Thoracic aorta (tissue), 2 donors: ENCODE measurements at places on chromosomes 3 and 15.

- no peak for DNase-seq
These were observed 59.0 kb upstream of the ACKR4 start for GRCh38 chr3:132538072-132538471.

DNA sequence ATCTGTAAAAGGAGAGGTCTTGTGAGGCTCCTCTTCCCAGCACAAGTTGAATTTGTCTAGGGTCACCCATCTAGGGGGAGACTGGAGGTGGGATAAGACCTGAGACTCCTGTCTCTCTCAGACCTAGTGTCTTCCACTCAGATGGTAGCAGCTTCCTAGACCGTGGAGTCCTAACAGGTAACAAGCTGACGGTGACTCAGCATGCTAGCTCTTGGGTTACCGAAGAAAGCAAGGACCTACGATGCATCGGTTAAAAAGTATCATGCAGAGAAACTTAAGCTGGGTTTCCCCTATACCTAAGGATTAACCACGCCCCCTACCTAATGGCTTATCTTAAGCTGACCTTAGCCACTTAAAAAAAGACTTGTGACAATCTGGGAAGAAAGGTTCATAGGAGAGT, 7.6 kb downstream of the LRRN1 start:
- no peak for DNase-seq

- DNase-seq, result no peak
These were observed 77.2 kb upstream of the TPRG1 start for GRCh38 chr3:189094539-189094938.

GRCh38 chr15:93708724-93709445, 522.5 kb upstream of the MCTP2 start:
- no peak for DNase-seq

DNA sequence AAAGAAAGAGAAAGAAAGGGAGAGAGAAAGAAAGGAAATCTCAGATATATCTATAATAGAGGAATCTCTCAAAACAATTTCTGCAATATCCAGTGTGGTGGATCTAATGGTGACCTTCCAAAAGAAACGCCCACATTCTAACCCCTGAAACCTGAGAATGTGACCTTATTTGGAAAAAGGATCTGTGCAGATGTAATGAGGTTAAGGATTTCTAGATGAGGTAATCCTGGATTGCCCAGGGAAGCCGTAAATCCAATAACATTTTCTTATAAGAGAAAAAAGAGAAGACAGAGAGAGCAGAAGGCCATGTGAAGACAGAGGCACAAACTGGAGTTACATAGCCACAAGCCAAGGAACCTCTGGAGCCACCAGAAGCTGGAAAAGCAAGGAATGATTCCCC, 307.6 kb downstream of the ZBTB20 start:
- DNase-seq, result no peak

GRCh38 chr3:139757448-139758030, 79.8 kb upstream of the NMNAT3 start:
- no peak for DNase-seq

- DNase-seq, result no peak
These were observed 28.7 kb upstream of the HCN4 start for GRCh38 chr15:73397461-73397860.

DNA sequence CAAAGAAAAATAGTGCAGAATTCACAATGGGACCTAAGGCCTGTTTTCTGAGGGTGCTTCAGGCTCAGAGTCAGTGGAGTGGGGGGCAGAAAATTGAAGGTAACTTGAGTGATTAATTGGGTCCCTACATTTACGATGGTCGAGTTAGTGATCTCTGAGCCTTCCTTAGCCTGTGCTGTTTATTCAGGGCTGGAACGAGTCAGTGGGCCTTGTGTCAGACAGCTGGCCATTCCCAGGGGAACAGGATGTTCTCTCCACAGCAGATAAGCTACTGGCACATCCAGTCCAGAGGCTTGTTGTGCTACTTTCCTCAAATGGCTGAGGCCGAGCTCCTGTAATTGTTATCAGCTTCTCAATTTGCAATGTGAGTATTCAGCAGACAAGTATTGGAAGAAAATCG, 29.2 kb upstream of the CNTN3 start:
- DNase-seq, result no peak

GRCh38 chr3:158718490-158719170, 13.6 kb downstream of the RARRES1 start:
- DNase-seq, result no peak

DNA sequence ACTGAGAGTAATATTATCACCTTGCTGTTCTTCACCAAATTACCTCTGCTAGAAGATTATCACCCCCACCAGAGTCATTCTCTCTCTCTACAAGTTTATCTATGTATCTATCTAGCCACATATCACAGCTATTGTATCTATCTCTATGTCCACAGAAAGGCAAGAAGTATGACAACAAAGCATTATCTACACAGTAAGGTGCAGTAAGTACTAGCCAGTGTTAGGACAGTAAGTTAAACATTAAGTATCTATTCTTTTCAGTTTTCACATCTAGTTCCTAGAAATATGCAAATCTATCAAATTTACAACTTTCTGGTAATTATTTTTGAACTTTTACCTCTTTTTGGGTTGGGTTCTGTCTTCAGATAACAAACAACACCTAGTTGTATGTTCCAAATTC, 26.5 kb upstream of the XXYLT1 start:
- no peak for DNase-seq

- no peak for DNase-seq
These were observed 140.6 kb upstream of the SLITRK3 start for GRCh38 chr3:165336786-165337185.

DNA sequence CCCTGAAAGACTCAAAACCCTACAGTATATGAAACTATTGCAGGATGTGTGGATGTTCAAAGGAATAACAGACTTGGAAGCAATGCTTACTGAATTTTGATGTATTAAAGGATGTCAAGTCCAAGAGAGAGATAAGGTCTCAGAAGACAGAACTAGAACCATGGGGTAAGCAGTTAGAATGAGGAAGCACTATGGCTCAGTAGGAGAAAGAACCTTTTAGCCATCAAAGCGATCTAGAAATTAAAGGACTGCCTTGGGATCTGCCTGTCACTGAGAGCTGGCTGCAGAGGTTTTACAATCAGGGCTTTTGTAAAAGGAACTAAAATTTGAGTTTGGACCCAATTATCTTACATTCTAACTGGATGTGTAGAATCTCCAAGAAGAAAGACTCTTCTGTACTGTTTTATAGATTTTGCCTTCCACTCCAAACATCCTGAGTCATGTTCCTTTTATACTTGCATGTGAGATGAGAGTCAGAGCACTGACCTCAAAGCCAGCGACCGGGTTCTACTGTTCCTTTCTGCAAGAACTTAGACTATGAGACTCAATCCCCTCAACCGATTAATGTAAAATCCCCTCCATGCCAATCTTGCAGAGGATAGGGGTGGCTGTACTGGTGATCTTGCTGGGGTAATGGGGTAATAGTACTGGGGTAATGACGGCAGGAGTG, 412.3 kb upstream of the TPRG1 start:
- no peak for DNase-seq

DNA sequence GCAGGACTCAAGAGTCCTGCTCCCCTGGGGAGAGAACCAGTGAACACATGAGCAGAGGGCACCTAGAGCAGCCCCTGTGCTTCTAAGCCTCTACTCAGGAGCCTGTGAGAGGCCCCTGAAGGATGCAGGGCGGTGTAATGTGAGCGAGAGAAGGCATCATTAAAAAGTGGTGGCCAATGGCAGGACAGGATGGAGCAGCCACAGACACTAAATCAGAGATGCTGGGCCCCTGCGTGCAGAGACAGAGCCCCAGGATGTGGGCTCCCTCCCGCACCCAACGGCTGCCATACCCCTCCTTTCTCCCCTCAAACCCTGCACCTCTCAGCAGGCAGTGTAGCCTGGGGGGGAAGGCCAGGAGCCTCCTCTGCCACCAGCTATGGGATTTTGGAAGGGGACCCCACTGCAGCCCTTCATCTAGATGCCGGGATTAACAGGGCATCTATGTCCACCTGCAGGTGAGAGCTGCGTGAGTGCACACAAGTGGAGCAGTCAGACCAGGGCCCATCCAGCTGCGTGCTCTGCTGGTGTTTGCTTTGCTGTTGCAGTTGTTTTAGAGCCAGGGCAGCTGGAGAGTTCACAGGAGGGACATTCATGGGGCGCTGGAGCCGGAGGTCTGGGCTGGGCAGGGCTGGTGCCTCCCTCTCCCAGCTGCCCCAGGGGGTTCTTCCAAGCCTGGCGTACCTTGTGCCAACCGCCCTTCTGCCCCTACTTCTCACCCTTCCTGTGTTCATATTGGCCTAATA, 5.1 kb upstream of the IQSEC1 start:
- no peak for DNase-seq

GRCh38 chr3:195914648-195915473, 6.5 kb upstream of the TNK2 start:
- peak; percentile 88 for DNase-seq

DNA sequence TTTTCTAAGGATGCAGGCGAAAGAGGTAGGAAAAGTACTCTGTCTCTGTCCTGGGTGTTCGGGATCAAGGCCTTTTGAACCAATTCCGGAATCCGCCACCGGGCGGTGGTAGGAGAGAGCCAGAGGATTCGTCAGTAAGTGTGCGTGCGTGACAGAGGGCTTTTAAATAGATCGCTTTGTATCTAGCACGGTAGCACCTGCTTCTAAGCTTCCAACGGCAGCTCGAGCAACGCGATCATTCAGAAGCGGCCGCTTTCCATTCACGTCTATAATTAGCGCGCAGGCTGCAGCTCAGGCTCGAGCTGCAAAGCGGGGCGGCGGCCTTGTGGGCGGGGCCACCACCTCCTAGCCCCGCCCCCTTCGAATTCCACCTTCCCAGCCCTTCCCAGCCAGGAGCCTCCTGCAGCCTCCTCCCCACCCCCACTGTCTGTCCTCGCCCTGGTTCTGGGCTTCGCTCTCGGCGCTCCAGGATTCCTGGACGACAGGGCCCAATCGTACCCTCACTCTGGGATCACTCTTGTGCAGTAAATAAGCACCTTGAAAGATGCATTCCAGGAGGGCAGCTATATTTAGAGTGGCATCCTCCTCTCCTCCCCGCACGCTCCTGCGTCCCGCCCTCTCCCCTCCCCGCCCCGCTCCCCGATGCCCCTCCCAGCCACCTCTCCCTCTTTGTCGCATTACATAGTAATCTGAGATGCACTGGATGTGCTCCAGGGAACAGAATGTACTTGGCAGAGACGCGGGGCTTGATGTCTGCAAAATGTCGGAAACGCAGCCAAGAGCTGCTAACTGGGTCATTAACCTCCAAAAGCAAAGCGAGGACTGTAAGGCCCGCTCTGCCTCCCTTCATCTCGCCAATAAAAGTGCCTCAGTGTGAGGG, 224.1 kb upstream of the TPRG1 start:
- peak; percentile 93 for DNase-seq

DNA sequence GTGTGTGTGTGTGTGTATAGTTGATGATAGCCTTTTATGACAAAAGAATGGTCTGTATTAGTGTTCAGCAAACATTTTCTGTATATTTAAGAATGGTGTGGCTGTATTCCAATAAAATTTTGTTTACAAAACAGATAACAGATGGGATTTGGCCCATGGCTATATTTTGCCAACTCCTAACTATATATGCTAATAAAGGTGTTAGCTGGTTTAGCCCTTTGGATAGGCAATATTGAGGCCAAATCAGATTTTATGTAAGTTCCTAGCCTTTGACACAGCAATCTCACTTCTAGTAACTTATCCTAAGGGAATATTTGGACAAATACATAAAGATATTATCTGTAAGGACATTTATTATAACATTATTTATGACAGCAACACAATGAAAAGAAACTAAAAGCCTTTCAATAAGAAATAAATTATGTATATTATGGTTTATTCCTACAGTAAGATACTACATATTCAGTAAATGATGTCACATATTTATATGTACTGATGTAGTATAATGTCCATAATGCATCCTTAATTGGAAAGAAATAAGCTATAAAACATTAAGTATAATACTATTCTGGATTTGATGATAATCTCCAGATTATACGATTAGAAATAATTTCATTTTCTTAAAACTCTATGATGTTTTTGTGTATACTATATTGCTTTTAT, 264.0 kb downstream of the RBMS3 start:
- no peak for DNase-seq

- DNase-seq, result no peak
These were observed 31.0 kb upstream of the SLCO2A1 start for GRCh38 chr3:134060561-134061385.

DNA sequence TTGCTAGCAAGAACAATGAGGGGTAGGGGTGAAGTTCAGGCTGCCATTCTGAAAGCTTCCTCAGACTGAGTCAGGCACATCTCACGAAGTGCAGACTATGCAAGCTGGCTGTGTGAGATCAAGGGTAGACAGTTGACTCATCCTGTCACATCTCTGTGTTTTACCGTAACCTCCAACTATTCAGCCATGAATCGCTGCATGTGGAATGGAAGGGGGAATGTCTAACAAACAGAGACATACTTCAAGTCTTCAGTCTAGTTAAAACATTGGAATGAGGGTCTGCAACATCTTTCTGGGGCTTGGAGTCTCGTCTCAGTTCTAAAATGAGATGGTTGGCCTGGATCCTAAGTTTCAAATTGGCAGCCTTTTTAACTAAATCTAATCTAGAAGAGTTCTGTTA, 25.9 kb downstream of the AGTR1 start:
- no peak for DNase-seq

GRCh38 chr15:25501828-25502446, 63.1 kb upstream of the UBE3A start:
- no peak for DNase-seq

DNA sequence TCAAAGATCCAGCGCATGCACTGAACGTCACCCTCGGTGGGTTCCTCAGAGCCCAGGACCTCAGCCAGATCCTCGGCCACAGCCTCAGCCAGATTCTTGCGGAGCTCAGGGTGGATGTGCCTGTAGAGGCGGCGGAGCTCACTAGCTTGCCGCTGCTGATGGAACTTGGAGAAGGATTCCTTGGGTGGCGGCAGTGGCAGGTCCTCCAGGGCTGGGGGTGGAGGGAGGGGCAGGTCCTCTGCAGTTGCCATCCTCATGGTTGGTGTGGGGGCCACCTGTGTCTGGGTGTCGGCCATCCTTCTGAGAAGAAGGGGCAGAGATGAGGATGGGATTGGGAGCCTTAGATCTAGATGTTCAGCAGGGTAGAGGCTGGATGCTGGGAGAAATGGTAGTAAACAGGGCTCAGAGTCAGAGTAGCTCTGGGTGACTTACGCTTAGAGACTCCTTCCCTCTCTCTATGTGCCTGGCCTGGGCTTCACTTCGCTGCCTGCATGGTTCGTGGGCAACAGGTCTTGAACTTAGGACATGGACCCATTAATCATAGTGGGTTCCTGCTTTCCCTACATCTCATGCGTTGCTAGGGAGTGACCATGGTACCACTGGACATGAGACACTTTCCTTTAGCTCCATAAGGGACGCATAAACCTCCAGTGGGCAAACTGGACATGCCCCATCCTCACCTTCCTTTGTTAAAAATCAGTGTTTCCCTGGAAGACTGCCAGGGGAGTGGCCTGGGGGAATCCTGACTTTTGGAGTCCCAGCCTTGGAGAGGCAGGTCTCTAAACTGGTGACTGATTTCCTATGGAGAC, 3.0 kb downstream of the XIRP1 start:
- no peak for DNase-seq

DNA sequence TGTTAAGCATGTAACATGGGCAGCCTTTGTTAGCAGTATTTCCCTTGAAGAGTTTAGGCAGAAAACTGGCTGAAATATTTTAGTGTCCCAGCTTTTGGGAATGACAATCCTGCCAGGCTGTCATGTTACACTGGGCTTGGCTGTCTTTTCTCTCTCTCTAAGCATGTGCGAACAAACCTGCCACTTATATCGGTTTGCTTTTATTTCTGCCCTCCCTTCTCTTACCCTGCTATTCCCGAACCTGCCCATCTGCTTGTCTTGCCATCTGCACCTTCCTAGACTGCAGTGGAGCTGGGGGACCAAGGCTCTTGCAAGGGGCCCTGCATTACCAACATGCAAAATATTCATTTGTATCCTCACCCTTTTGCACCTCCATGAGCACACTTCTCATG, 339.6 kb downstream of the EPHB1 start:
- no peak for DNase-seq

- DNase-seq, result no peak
These were observed 9.1 kb upstream of the C3orf22 start for GRCh38 chr3:126567696-126568438.
